ENCODE measurements at places on chromosomes 13 and 19.

GRCh38 chr13:42354241-42355091 is 82.5 kb downstream of the AKAP11 start:
- no peak for DNase-seq

DNA sequence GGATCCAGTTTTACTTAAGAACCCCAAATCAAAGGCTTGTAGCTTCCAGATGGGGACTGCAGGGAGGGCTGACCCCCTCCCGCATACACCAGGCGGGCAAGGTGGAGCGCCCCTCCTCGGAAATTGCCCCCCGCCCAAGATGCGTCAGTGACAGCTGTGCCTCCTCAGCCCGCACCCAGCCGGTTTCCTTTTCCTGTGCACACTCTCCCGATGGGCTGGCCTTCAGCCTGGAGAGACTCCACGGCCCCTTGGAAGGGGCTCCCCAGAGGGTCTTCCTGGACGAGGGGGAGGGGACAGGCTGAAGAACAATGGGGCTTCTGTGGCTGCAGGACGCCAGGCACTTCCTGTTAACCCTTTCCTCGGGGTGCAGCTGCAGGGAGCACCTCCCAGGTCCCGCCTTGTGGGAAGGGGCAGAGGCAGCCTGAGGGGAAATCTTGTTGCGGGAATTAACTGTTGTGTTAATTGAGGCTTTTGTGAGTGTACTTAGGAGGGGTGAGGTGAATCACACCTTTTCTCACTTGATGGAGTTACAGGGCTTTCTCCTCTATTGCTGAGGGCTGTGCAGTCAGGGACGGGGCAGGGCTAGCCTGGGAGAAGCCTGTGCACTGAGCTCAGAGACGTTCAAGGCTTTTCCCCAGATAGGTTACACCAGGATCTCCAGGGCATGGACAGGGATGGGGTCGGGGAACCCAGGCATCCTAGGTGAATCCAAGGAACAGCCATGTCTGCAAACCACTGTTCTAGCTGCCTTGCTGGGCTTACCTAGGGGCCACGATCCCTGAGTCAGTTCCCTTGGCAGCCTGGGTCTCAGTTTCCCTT is 14.3 kb downstream of the IER2 start:
- DNase-seq = no peak

- DNase-seq = no peak
Measured at GRCh38 chr13:29422015-29422414, 173.5 kb downstream of the SLC7A1 start.

DNA sequence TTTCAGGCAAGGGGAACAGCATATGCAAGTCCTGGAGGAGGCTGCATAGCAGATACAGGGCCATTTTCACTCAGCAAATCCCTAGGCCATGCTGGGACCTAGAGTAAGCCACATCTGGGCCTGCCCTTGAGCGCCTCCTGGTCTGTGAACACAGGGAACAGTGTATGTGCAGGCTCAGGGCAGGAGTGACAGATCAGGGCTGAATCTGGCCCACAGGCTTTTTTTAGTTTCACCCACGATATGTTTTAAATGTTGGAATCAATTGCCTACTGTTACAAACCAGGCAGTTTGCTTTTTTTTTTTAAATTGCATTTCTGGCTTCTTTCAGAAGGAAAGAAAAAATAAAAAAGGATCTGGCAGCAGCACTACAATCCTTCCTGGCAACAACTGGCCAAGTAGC is 1.5 kb upstream of the TMEM145 start:
- no peak for DNase-seq

- no peak for DNase-seq
Measured at GRCh38 chr13:86608701-86609100, 809.5 kb upstream of the SLITRK6 start.

- DNase-seq = no peak
Measured at GRCh38 chr13:103243495-103243894, 177.3 kb upstream of the SLC10A2 start.

DNA sequence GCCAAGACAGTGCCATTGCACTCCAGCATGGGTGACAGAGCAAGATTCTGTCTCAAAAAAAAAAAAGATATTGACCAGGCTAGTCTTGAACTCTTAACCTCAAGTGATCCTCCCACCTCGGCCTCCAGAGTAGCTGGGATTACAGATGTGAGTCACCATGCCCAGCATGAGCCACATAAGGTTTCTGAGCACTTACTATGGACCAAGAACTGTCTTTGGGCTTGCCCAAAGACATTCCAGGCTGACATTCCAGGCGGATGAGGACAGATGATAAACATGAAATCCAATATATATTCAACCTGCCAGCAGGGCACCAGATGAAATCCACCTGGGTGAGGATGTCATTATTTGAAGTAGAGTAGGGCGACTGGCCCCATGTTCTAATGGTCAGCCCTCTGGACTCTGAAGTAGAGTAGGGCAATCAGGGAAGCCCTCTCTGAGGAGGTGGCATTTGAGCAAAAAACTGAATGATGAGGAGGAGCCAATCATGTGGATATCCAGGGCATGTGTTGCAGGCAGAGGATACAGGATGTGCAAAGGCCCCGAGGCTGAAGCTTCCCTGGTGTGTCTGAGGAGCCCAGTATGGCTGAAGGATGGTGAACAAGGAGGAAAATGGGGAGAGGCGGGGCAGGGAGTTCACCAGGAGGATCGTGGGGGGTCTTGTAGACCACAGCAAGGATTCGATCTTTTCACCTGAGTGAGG is 4.0 kb downstream of the C19orf38 start:
- no peak for DNase-seq

DNA sequence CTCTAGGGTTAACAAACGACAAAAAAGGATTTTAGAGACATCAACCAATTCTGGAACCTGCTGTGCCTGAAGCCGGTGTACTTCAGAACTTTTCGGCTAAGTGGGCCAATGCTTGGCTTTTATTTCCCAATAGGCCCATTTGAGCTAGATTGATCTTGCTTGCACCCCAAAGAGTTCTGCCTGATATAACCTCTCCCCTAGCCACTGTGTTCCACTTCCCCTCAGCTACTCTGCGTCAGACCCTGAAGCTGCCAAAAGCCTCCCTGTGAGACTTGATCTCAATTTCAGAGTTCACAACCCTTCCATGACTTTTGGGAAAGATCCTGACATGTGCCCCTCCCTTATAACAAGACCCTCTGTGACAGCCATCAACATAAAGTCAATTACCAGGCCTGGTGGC is 5.6 kb upstream of the SIGLEC14 start:
- no peak for DNase-seq

DNA sequence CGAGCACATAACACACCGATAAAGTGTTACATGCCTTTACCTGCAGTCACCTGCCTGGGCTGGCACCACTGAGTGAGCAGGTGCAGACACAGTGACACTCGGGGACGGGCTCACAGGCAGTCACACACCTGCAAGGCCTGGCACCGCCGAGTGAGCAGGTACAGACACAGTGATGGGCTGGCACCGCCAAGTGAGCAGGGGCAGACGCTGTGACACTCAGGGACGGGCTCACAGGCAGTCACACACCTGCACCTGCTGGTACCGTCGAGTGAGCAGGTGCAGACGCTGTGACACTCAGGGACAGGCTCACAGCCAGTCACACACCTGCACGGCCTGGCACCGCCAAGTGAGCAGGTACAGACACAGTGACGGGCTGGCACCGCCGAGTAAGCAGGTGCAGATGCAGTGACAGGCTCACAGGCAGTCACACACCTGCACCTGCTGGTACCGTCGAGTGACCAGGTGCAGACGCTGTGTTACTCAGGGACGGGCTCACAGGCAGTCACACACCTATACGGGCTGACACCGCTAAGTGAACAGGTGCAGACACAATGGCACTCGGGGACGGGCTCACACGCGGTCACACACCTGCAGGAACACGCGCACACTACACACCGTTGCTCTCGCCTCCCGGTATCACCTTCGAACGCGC is 470 bp downstream of the ZNF835 start:
- no peak for DNase-seq

- no peak for DNase-seq
Measured at GRCh38 chr19:52566588-52566987, 3.5 kb upstream of the ZNF701 start.

GRCh38 chr13:45339867-45340266 is 1.1 kb downstream of the TPT1 start:
- DNase-seq = no peak

DNA sequence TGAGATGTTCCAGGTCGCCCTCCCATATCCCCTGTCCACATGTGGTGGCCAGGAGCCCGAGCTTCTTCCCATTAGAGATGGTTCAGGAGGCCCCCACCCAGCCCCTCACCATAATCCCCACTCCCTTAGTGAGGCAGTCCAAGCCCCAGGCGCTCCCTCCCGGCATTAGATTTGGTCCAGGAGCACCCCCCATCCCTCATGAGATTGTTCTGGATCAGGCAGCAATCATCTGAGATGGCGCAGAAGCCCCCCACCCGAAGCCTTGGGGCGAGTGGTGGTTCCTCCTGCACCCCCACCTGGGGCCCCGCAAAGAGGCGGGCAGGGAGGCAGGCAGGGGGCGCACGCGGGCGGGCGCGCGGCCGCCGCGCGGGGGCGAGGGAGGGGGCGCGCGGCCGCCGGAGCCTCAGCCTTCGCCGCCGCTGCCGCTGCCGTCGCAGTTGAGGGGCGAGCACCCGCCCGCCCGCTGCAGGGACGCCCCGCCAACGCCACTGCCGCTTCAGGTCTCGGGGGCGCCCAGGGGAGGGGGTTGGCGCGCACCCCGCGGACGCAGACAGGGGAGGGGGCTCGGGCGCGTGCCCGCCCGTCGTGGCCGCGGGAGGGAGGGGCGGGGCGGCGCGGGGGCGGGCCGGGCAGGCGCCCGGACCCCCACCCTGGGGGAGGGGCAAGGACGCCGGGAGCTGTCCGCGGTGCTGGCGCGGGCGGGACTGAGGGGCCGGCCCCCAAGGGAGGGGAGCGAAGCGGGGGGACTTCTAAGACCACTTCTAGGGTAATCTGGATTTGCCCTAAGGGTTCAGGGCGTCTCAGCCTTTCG is 46.4 kb upstream of the SHKBP1 start:
- DNase-seq = no peak

DNA sequence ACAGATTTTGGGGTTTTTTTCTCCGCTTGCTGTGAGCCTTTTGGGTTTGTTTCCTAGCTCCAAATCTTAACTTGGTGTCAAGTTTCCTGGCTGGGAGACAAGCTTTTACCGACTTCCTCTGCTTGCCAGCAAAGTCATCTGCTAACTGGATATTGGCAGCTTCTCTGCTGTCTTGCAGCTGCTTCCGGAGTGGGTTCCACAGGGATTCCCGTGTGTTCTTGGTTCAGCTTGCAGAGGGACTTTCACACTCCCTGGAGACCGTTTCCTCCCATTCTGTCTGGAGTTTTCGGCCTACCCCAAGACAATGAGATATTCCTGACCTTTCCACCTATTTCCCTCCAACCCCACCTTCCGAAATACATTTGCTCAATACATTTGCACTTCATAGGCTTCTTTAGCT is 2.2 kb upstream of the COLGALT1 start:
- no peak for DNase-seq

- DNase-seq = no peak
Measured at GRCh38 chr13:71079638-71080037, 787.4 kb downstream of the DACH1 start.

- DNase-seq = no peak
Measured at GRCh38 chr13:34654203-34654602, 287.9 kb upstream of the NBEA start.

GRCh38 chr19:47049307-47049700 is 880 bp upstream of the TMEM160 start:
- no peak for DNase-seq
